ENCODE measurements at places on chromosomes 4 and X. TPM values are rescaled to one million over a fixed set of nuclear protein-coding genes. Genes with fewer than 3 reads are reported as not detected.

GPRASP1 gene
- total RNA-seq = 0.48 TPM

USP17L20 gene
- total RNA-seq = not detected

CETN2 gene
- 26.8 TPM for total RNA-seq

NDP gene
- not detected for total RNA-seq

TREX2 gene
- 0.40 TPM for total RNA-seq

MAGEA2 gene
- total RNA-seq = 67.5 TPM

NAA11 gene
- total RNA-seq = 11.0 TPM

HSD17B13 gene
- not detected for total RNA-seq

ANAPC4 gene
- total RNA-seq = 29.6 TPM

TLL1 gene
- total RNA-seq = not detected

ZNF711 gene
- 2.5 TPM for total RNA-seq

ADAM29 gene
- total RNA-seq = not detected

ESX1 gene
- 0.24 TPM for total RNA-seq

GPR82 gene
- not detected for total RNA-seq

S100P gene
- total RNA-seq = not detected

LRP2BP gene
- total RNA-seq = 0.71 TPM

SCD5 gene
- 24.2 TPM for total RNA-seq

GLUD2 gene
- total RNA-seq = 19.9 TPM

IL2RG gene
- not detected for total RNA-seq

ZNF157 gene
- total RNA-seq = not detected

XKRX gene
- total RNA-seq = not detected

LRIT3 gene
- total RNA-seq = not detected

GNRHR gene
- total RNA-seq = not detected

RASL11B gene
- 0.32 TPM for total RNA-seq

NWD2 gene
- total RNA-seq = not detected

RHOXF2 gene
- total RNA-seq = not detected

ARSJ gene
- 3.0 TPM for total RNA-seq

KIT gene
- total RNA-seq = 0.96 TPM

HTN1 gene
- total RNA-seq = 108 TPM

TMEM154 gene
- 0.90 TPM for total RNA-seq

RNF150 gene
- 16.3 TPM for total RNA-seq

TMPRSS11D gene
- total RNA-seq = not detected

TMPRSS11B gene
- total RNA-seq = not detected

RAI2 gene
- not detected for total RNA-seq

MAGEA2B gene
- total RNA-seq = 16.7 TPM

LONRF3 gene
- total RNA-seq = 2.4 TPM

PCYT1B gene
- 1.6 TPM for total RNA-seq

HTN3 gene
- total RNA-seq = 49.0 TPM

MAGEA6 gene
- 187 TPM for total RNA-seq

FAM47A gene
- not detected for total RNA-seq

SPATA4 gene
- total RNA-seq = not detected

CTAG1A gene
- not detected for total RNA-seq

XAGE1B gene
- total RNA-seq = 15.3 TPM

LEF1 gene
- total RNA-seq = 101 TPM

SPATA18 gene
- not detected for total RNA-seq

SATL1 gene
- not detected for total RNA-seq

SHISA3 gene
- total RNA-seq = not detected

NPY2R gene
- not detected for total RNA-seq

STARD8 gene
- 0.34 TPM for total RNA-seq

RBM10 gene
- total RNA-seq = 42.6 TPM

EFHC2 gene
- not detected for total RNA-seq

CEP44 gene
- total RNA-seq = 13.5 TPM

ADAMTS3 gene
- 2.5 TPM for total RNA-seq

ADRA2C gene
- 15.7 TPM for total RNA-seq

GC gene
- not detected for total RNA-seq

TMEM192 gene
- 57.9 TPM for total RNA-seq
